ENCODE measurements at places on chromosomes 3 and 15.

GRCh38 chr3:23567917-23568316 lies 237.8 kb upstream of the UBE2E1 start:
- peak; percentile 3 for DNase-seq

DNA sequence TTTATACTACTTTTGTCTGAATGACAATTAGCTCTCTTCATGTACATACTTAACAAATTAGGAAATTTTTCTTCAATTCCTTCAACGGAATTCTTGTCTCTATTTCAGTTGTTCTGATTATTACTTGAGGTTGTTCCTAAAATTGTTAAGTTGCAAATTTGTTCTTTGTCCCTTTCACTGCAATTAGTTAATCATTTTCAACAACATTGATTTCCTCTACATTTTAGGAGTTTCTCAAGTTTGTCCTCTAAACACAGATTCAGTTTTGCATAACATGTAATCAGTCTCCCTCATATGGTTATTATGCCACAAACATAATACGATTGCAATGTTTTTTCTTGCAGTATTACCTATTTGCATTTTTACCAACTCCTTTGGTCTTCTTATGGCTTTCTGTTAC lies 283.5 kb downstream of the SV2B start:
- no peak for DNase-seq

DNA sequence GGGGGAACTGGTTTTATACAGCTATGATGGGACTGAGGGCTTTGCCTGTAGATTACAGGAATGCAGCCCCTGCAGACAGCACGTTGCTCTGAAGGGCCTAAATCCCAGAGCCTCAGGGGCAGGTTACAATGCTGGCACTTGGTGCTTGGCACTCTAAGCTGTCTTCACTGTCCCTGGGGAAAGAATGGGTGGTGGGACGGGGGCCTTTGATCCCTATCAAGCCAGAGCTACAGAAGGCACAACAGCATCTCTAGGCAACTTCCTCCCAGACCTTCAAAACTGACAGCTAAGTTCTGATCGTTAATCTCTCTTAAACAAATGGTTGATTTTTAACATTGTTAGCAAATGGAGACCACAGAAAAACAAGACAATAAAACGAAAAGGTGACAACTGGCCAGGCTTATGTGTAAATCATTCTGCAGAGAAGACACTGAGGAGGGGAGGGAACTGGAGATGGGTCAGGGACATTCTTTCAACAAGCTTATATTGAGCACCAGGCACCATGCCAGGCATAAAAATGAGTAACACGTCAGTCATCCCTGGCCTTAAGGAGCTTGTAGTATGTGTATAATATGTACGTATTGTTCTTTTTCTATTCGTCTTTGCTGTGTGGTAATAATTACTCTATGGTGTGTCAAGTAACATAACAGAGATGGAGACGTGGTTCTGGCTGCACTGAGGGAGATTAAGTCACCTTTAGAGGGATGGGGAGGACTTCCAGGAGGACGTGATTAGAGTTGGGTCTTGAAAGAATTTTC lies 49.1 kb downstream of the CA12 start:
- no peak for DNase-seq

- no peak for DNase-seq
Measured at GRCh38 chr3:133441867-133442270, 42.0 kb downstream of the BFSP2 start.

- DNase-seq: no peak
Measured at GRCh38 chr3:159657176-159657575, 331.5 kb upstream of the IL12A start.

DNA sequence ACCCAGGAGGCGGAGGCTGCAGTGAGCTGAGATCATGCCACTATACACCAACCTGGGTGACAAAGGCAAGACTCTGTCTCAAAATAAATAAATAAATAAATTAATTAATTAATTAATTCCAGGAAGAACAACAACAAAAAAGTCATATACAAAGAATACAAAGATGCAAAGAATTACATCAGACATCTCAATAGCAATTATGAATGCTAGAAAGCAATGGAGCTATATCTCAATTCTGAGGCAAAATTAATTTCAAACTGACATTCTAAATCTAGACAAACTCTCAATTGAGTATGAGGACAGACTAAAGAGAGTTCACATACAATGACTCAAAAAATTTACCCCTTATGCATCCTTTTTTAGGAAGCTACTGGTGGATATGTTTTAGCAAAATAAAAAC lies 69.6 kb upstream of the CTNNB1 start:
- no peak for DNase-seq

DNA sequence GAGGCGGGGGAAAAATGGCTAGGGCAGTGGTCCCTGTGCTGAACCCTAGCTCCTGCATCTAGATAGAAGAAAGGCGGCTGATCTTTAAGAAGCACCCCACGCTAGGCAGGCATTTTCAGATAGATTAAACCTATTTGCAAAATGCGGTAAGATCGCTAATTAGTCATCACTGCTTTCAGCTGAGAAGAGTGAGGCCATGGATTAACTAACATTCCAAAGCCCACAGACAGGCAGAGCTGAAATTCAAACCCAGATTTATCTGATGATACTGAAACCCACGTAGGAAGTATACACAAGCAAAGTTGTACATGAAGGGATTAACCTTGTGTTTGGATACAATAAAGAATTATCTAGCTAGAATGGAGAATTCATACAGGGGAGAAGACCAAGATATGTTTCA lies 4.8 kb downstream of the ADPGK start:
- no peak for DNase-seq

DNA sequence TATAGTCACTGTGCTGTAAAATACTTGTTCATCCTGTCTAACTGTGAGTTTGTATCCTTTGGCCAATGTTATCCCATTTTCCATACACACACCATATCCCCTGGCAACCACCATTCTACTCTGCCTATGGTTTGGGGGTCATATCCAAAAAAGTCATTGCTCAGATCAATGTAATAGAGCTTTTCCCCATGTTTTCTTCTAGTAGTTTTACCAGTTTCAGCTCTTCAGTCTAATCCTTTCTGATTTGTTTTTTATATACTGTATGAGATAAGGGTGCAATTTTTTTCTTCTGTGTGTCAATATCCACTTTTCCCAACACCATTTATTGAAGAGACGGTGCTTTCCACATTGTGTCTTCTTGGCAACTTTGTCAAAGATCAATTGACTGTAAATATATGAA lies 14.0 kb upstream of the DLG1 start:
- no peak for DNase-seq

- DNase-seq: no peak
Measured at GRCh38 chr3:99789011-99789721, 28.5 kb upstream of the CMSS1 start.

- DNase-seq: no peak
Measured at GRCh38 chr3:62316525-62316924, 56.8 kb downstream of the FEZF2 start.

DNA sequence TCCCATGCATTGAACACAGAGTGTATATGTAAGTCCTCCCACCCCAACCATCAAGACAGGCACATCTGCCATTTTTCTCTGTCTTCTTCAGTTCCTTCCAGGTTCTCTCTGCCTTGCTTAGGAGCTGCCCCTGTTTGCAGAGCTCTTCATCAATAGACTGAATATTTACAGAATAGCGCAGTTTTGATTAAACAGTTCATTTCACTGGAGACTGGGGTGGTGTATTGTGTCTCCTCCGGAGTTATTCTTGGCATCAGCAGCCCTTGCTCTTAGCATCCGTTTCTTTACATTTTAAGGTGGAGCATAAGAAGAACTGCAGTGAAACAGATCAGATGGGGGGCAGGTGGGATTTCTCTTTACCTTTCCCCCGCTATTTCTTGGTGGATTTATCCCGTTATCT lies 87.7 kb downstream of the LIPC start:
- DNase-seq: no peak

GRCh38 chr3:31067004-31067403 lies 172.5 kb upstream of the GADL1 start:
- no peak for DNase-seq

GRCh38 chr3:197175503-197175902 lies 122.9 kb downstream of the DLG1 start:
- no peak for DNase-seq

DNA sequence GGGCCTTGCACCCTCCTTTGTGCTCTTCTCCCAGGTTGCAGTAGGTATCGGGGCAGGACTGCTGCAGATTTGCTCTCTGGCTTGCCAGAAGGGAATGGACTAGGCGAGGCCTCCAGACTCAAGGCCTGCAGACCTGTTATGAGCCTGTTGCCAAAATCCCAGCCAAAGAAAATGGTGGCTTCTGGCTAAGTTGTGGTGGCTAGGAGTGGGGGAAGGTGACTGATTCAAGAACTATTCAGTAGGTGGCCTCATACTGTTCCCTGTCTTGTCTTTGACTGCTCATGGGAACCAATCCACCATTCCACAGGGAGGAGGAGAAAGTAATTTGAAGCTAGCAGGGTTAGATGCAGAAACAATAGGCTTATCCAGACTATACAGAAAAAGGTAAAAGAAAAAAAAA lies 380.4 kb upstream of the PROK2 start:
- DNase-seq: no peak

GRCh38 chr3:66153481-66154443 lies 67.0 kb upstream of the SLC25A26 start:
- no peak for DNase-seq

- no peak for DNase-seq
Measured at GRCh38 chr3:29011441-29011840, 269.4 kb upstream of the RBMS3 start.

- DNase-seq: no peak
Measured at GRCh38 chr3:149497966-149498670, 23.6 kb downstream of the TM4SF4 start.

- no peak for DNase-seq
Measured at GRCh38 chr15:99749386-99749785, 16.1 kb upstream of the LYSMD4 start.

GRCh38 chr15:78988361-78988911 lies 43.6 kb upstream of the CTSH start:
- DNase-seq: peak; percentile 25

DNA sequence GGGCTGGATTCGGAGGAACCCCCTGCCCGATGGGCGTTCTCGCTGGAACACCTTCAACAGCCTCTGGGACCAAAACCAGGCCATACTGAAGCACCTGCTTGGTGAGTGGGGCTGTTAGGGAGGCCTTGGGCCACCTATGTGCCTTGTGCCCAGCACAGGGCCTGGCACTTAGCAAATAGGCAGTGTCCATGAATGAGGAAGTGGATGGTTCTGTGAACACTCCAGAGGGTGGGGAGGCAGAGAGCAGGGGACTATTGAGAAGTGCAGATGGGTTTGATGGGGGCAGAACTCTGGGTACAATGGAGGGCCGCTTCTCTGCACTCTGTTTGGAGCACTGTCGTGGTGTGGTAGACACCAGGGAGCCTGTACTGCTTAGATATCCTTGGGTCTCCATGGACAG lies 1.5 kb downstream of the ECE2 start:
- no peak for DNase-seq

DNA sequence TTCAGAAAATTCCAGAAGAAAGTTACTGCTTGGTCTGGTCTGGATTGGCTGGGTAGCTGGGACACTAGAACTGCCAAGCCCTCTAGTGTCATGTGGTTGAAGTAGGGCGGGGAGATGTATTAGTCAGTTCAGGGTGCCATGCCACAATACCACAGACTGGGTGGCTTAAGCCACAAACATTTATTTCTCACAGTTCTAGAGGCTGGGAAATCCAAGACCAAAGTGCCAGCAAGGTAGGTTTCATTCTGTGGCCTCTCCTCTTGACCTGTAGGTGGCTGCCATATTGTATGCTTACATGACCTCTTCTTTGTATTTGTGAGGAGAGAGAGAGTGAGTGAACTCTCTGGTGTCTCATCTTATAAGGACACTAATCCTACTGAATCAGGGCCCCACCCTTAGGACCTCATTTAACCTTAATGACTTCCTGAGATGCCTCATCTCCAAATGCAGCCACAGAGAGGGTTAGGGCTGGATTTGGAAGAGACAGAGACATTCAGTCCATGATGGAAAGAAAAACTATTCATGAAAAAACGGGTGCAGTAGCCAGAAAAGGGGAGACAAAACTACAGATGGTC lies 18.1 kb upstream of the ZSCAN2 start:
- no peak for DNase-seq

- peak; percentile 36 for DNase-seq
Measured at GRCh38 chr3:125357032-125357658, 18.0 kb downstream of the ZNF148 start.

GRCh38 chr3:178602856-178603255 lies 66.6 kb downstream of the KCNMB2 start:
- DNase-seq: no peak

- DNase-seq: peak; percentile 36
Measured at GRCh38 chr3:156151824-156152428, 31.5 kb downstream of the KCNAB1 start.

DNA sequence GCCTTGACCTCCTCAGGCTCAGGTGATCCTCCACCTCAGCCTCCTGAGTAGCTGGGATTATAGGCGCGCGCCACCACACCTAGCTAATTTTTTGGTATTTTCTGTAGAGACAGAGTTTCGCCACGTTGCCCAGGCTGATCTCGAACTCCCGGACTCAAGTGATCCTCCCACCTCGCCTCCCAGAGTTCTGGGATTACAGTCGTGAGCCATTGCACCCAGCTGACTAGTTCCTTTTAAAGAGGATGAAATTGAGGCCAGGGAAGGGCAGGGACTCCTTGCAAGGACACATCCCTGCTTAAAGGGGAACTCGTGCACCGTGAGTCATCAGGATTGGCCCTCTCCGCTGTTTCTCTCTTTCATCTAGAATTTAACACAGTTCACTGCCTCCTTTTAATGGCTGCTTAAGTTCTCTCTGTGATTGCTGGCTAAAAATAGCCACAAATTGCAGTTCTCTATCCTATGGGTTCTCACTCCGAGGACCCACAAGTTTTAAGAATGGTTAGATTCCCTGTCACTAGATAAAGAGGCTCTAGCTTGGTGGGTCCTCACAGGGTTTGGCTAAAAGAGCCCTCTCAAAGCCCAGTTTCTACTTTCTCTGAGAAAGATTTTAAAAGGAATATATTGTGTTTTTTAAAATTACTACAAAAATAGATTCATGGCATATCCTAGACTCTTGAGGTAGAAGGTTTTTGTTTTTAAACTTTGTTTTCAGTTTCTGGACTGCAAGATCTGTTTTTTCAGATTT lies 1.4 kb downstream of the CRTAP start:
- DNase-seq: peak; percentile 16

All from caudate nucleus (tissue), 63 donors.